ENCODE measurements at places on chromosomes 12 and 14. TPM values are rescaled to one million over a fixed set of nuclear protein-coding genes. Genes with fewer than 3 reads are reported as not detected.

DNA sequence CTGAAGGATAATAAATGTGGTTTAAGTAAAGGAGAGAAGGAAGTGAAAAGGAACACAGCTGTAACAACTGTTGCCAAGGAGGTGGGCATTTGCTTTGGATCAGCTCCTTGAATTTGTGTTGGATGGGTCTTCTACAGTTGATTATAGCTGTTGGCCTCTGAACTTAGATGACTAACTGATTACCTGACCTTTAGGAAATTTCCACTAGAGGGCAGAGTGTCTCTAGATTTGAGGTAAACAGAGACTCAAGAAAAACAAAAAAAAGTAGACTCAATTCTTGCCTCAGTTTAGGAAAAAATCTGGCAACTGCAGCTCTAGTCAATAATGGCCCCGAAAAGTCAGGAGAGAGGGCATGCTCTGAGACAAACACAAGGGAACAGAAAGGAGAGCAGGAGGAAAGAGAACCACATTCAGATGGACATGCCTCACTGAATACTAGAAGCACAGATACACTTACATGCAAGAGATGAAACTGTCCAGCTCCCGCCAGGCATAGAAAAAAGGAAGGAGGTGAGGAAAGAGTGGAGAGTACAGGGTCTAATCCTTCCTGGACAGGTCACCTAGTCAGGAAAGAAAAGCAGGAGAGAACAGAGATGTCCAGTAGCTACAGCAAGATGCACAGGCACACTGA is 20.6 kb downstream of the COX14 start:
- no peaks in the 10 kb centered on the region for H3K4me1 ChIP-seq
- no peak overlapping the region for H3K27ac ChIP-seq
- H3K4me3 ChIP-seq, result no peak overlapping the region
- peak; percentile 65 for DNase-seq

Gene PCBP2
- total RNA-seq, result 206 TPM

Gene PRR4
- total RNA-seq, result 4.8 TPM

- H3K36me3 ChIP-seq, result peaks cover 3% of the 10 kb centered on the region
- H3K4me3 ChIP-seq, result peak within 1 kb of the TSS; percentile 83
- H3K27ac ChIP-seq, result peak within 1 kb of the TSS; percentile 98
- H3K27me3 ChIP-seq, result no peaks in the 10 kb centered on the region
Observed at GRCh38 chr14:64504310-64504896, at the start of gene ZBTB1. ZBTB1 (plus strand) TSS chr14:64504770; CDS start chr14:64521505, 16,735 bp downstream.

Gene SIX4
- 24.6 TPM for total RNA-seq

Gene MLXIP
- total RNA-seq, result 12.6 TPM

DNA sequence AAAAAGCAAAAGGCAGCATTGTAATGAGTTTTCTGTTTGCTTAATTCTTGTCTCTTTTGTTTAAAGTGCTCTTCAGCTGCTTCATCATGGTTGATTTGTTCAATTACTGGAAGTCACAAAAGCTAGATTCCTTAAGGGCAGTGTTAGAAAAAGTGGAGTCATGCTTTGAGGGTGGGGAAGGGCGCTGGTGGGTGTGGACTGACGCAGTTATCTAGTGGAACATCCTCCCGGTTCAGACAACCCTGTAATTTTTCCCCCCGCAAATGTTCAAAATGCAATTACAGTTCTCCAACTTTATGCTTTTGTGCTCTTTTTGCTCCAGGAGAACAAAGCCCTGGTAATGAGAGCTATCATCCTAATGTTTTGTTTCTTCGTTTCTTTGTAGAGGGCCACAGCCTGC is 2.1 kb downstream of the AKAP6 start:
- no peaks in the 10 kb centered on the region for H3K36me3 ChIP-seq
- DNase-seq, result peak; percentile 12
- no peaks in the 10 kb centered on the region for H3K27me3 ChIP-seq
- no peaks in the 10 kb centered on the region for H3K4me1 ChIP-seq

Gene CCDC38
- total RNA-seq, result 0.09 TPM

DNA sequence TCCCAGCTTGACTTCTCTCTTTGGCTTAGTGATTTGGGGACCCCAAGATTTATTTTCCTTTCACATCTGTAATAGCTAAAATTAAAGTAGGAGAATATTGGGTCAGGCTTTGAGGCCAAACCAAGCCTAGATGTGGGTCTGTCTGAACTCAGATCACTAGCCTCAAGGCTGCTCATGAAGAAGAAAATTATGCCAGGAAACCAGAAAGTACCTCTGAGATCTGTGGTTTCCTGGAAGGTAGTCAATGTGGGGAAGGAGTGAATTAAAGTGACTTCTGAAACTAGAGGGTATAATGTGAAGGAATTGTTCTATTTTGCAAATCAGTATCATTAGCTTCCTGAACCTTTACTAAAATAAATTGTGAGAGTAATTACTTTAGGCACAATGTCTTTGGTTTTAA is 13.4 kb upstream of the CLEC12A start:
- no peak overlapping the region for H3K4me3 ChIP-seq
- no peaks in the 10 kb centered on the region for H3K27me3 ChIP-seq
- H3K36me3 ChIP-seq, result no peaks in the 10 kb centered on the region
- H3K27ac ChIP-seq, result no peak overlapping the region

GRCh38 chr14:70567791-70568190 is 32.7 kb downstream of the MED6 start:
- H3K4me1 ChIP-seq, result no peaks in the 10 kb centered on the region
- no peaks in the 10 kb centered on the region for H3K27me3 ChIP-seq
- H3K4me3 ChIP-seq, result no peak overlapping the region

DNA sequence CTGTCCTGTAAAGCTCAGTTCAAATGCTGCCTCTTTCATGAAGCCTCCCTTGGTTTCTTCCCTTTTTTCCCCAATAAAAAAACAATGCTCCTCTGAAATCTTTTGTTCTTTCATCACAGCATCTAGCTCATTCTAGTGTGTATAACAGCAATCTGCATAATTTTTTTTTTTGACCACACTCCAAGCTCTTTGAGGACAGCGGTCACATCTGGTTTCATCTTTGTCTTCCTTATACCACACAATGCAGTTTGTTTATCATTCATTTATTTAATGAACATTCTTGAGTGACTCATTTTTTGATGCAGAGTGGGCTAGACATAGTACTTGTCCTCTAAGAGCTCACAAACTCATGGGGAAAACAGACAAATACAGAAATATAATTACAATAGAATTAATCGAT is 7.3 kb downstream of the GNG2 start:
- no peak for DNase-seq
- no peak overlapping the region for H3K4me3 ChIP-seq
- no peaks in the 10 kb centered on the region for H3K27me3 ChIP-seq
- no peaks in the 10 kb centered on the region for H3K36me3 ChIP-seq
- peaks cover 2% of the 10 kb centered on the region for H3K4me1 ChIP-seq

Gene IL22
- not detected for total RNA-seq

- no peak overlapping the region for H3K4me3 ChIP-seq
Observed at GRCh38 chr12:102067574-102068258, 5.9 kb upstream of the WASHC3 start.

GRCh38 chr14:42311876-42312275 is 705.2 kb downstream of the LRFN5 start:
- no peaks in the 10 kb centered on the region for H3K4me1 ChIP-seq
- no peaks in the 10 kb centered on the region for H3K36me3 ChIP-seq
- H3K27me3 ChIP-seq, result no peaks in the 10 kb centered on the region
- H3K27ac ChIP-seq, result no peak overlapping the region
- H3K4me3 ChIP-seq, result no peak overlapping the region

Gene SERPINA12
- total RNA-seq, result not detected

Gene PPP1R36
- 0.31 TPM for total RNA-seq

GRCh38 chr12:21073822-21074460 is 57.1 kb upstream of the SLCO1B1 start:
- no peak for DNase-seq
- H3K27ac ChIP-seq, result no peak overlapping the region
- no peak overlapping the region for H3K4me3 ChIP-seq
- no peaks in the 10 kb centered on the region for H3K36me3 ChIP-seq
- H3K4me1 ChIP-seq, result no peaks in the 10 kb centered on the region

All from muscle of leg (tissue), 16 donors.